ENCODE measurements at places on chromosomes 2 and 18. TPM values are rescaled to one million over a fixed set of nuclear protein-coding genes. Genes with fewer than 3 reads are reported as not detected.

The SCN7A gene
- total RNA-seq = not detected

The ATAD2B gene
- total RNA-seq = 28.8 TPM

The VIT gene
- not detected for total RNA-seq

The KRTCAP3 gene
- total RNA-seq = 4.8 TPM

The DOK6 gene
- not detected for total RNA-seq

The IL36A gene
- 0.32 TPM for total RNA-seq

The HOXD8 gene
- total RNA-seq = not detected

The ADD2 gene
- 15.0 TPM for total RNA-seq

The FHOD3 gene
- not detected for total RNA-seq

The NTSR2 gene
- total RNA-seq = not detected

The SLC4A5 gene
- 3.7 TPM for total RNA-seq

The LINC00305 gene
- total RNA-seq = not detected

The ASAP2 gene
- total RNA-seq = 0.20 TPM

The GPR45 gene
- total RNA-seq = not detected

The LAPTM4A gene
- total RNA-seq = 31.9 TPM

The ANO7 gene
- 0.61 TPM for total RNA-seq

The GALNT14 gene
- total RNA-seq = 0.27 TPM

The ASTL gene
- 1.1 TPM for total RNA-seq

The ABCG8 gene
- not detected for total RNA-seq

The C2orf72 gene
- total RNA-seq = 0.10 TPM

The OXER1 gene
- 0.49 TPM for total RNA-seq

The RAB6D gene
- total RNA-seq = not detected

All from T-helper 1 cell treated with Interleukin-12 subunit alpha and Interleukin-12 subunit beta and Interleukin-4 antibody, amounts not matched to agents 30 ng/mL and 1 ng/mL, for 36 hours (primary cell).